Mesenteric fat pad (tissue), 1 donor: ENCODE measurements at places on chromosomes 12 and 14. TPM values are rescaled to one million over a fixed set of nuclear protein-coding genes. Genes with fewer than 3 reads are reported as not detected.

Gene KRT77
- total RNA-seq = not detected

Gene TAS2R13
- 1.2 TPM for total RNA-seq

Gene NUAK1
- 54.4 TPM for total RNA-seq

Gene KRT71
- total RNA-seq = not detected

Gene LYZ
- 81.9 TPM for total RNA-seq

Gene IRAK3
- 58.9 TPM for total RNA-seq

Gene TCL1B
- not detected for total RNA-seq

Gene EML5
- total RNA-seq = 0.13 TPM

Gene KRT2
- total RNA-seq = not detected

Gene SLC35E3
- 8.7 TPM for total RNA-seq

Gene MIPOL1
- total RNA-seq = 7.2 TPM

Gene MED6
- total RNA-seq = 24.7 TPM

Gene SLC39A9
- 55.0 TPM for total RNA-seq

Gene SLC17A8
- total RNA-seq = not detected

Gene SPATS2
- total RNA-seq = 9.9 TPM

Gene SLC25A21
- total RNA-seq = not detected

Gene FSCB
- total RNA-seq = not detected

Gene MGP
- total RNA-seq = 2,401 TPM

Gene DPF3
- total RNA-seq = 0.64 TPM

Gene OTOGL
- total RNA-seq = not detected

Gene CLEC4A
- 3.5 TPM for total RNA-seq

Gene TROAP
- not detected for total RNA-seq

Gene TMPRSS12
- not detected for total RNA-seq

Gene IL25
- not detected for total RNA-seq

Gene LMO3
- total RNA-seq = 61.2 TPM
